Gastrocnemius medialis (tissue), 4 donors: ENCODE measurements at places on chromosomes 3 and 15.

GRCh38 chr3:194313560-194314387 lies 37.4 kb downstream of the CPN2 start:
- peak; percentile 61 for DNase-seq

DNA sequence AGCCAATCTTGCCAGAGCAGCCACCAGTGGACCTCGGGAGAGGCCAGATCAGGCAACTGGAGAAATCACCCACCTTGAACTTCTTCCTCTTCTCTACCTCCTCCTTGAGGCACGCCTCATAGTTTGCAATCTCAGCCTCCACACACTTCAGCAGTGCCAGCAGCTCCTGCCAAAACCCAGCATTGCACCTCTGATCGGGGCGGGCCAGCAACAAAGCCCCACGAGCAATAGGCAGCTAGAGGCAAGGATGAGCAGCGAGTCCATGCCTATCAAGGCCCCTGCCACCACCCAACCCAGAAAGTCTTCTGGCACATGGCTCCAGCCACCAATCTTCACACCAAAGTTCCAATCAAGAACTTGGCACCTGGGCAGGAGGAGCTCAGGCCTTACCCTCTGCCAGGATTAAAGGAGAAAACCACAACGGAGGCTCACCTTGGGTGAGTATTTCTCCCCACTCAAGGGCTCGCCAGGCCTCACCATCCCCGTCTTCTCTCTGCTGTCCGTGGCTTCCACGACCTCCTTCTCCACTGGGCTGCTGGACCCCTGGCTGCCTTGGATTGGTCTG lies 42.1 kb downstream of the SEMA3G start:
- no peak for DNase-seq

DNA sequence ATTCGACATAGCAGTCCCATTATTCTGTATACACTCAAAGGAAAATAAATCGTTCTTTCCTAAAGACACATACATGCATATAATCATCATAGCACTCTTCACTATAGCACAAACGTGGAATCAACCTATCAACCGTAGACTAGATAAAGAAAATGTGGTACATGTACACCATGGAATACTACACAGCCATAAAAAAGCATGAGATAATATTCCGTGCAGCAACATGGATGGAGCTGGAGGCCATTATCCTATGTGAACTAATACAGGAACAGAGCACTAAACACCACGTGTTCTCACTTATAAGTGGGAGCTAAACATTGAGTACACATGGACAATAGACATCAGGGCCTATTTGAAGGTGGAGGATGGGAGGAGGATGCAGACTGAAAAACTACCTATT lies 12.1 kb upstream of the MAP3K13 start:
- DNase-seq: no peak

- DNase-seq: no peak
Measured at GRCh38 chr15:95208988-95209387, 977.6 kb downstream of the MCTP2 start.

DNA sequence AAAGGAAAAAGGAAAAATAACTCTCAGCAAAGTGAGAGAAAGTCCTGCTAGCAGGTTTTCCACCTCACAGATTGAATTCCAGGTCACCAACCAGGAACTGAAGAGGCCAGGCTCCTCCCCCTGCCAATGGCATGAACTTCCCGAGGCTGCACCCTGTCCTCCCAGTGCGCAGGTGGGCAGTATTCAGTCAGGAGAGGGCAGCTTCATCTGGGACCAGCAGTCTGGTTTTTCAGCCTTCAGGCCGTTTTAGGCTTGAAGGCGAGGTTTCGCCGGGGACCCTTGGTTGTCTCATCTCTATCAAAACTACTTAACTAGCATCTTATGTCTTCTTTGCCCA lies 41.2 kb downstream of the TRAT1 start:
- no peak for DNase-seq

DNA sequence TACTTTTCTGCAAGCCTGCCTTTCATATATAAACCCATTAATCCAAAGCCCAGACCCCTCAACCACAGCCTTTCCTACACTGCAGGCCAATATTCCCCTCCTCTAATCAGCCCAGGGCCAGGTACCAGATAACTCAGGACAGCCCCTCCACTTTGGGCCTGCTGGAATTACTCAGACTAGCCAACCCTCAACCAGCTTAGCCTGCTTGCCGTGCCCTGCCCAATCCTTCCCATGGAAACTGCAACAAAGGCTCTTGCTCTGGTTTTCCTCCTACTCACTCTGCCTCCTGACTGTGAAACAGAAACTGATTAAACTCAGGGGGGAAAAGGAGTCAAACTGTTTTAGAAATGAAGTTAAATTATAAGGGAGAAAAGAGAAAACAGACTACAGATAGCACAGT lies 248.1 kb downstream of the KLF13 start:
- DNase-seq: no peak

- no peak for DNase-seq
Measured at GRCh38 chr3:12370758-12371157, 81.9 kb downstream of the PPARG start.
